Activated naive CD4-positive, alpha-beta T cell treated with anti-CD3 and anti-CD28 coated beads, Interleukin-2, amount 10 ng/mL, durations not matched to agents 7 days and 5 days (primary cell): ENCODE measurements at places on chromosomes 2 and 18.

GRCh38 chr2:30914456-30914855, 107.2 kb upstream of the CAPN13 start:
- DNase-seq, result no peak

GRCh38 chr2:150228936-150229335, 258.5 kb downstream of the RND3 start:
- DNase-seq, result no peak

- DNase-seq, result no peak
These were observed 154.3 kb downstream of the RNF152 start for GRCh38 chr18:61738488-61738887.

GRCh38 chr18:22928339-22928738, 4.8 kb upstream of the RBBP8 start:
- no peak for DNase-seq

DNA sequence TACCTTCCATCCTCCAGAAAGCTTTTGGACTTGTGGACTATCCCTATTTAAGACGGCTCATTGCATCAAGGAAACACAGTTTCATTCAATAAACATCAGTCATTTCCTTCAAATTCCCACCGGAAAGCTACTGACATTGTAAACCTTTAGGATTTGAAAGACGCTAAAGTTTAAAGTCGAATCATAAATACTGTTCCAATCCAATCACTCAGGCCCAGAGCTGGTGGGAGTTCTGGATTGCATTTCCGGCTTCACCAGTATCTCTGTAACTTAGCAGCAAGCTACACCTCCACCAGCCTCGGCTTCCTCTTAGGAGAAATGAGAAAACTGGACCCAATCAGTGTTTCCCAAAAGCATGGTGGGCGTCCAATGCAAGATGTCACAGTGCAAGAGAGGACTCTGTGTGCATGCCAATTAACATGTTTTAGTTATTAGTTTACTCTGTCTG, 1.6 kb downstream of the WDFY1 start:
- DNase-seq, result no peak

DNA sequence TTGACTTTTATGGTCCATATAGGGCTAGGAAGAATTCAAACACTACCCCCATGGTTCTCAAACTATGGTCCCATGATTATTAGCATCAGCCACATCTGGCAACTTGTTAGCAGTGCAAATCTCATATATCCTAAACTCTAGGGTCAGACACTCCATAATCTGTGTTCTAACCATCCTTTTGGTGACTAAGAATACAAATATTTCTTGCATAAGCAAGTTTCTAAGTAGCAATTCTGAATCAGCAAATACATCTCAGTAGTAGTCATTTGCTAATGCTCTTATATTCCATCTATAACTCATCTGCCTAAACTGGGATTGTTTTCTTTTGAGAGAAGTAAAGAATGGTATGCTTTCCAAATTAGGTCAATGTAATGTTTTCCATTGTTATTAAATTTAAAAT, 447.3 kb downstream of the TMX3 start:
- DNase-seq, result no peak

DNA sequence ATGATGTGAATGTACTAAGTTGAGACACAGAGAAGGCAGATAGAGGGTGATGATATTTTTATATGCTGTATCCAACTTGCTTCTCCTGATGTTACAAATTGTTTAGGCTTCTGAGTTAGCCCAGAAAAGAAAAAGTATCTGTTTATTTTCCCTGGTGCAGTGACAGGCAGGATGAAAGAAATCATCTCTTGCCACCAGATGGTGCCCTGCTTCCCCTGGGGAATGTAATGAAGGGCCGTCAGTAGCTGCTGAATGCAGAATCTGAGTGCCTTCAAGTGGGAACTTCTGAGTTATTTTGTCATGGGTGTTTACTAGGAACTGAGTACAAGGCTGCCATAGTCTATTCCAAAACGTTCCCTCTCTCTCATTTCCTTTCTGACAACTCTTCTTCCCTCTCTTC, 525.6 kb downstream of the MBD2 start:
- DNase-seq, result peak; percentile 20

DNA sequence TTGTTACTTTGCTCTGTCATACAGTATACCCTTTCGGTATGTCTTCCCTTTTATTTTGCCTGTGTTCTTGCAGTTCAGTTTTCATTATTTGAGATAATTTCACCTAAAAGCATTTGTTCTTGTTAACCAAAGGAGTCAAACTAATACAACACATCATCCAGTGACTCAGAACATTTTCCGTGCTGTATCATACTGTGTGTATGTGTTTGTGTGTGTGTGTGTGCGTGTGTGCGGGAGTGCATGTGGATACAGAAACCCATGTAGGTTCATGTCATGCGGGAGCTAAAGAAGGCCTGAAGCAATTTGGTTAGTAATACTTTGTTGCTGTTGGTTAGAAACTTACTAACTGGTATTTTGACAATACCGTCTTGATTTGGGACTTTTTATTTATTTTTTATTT, 60.0 kb downstream of the CEP192 start:
- no peak for DNase-seq

GRCh38 chr2:27860111-27860510, 30.1 kb downstream of the RBKS start:
- no peak for DNase-seq

GRCh38 chr2:55014962-55015939, 35.0 kb downstream of the RTN4 start:
- peak; percentile 60 for DNase-seq

DNA sequence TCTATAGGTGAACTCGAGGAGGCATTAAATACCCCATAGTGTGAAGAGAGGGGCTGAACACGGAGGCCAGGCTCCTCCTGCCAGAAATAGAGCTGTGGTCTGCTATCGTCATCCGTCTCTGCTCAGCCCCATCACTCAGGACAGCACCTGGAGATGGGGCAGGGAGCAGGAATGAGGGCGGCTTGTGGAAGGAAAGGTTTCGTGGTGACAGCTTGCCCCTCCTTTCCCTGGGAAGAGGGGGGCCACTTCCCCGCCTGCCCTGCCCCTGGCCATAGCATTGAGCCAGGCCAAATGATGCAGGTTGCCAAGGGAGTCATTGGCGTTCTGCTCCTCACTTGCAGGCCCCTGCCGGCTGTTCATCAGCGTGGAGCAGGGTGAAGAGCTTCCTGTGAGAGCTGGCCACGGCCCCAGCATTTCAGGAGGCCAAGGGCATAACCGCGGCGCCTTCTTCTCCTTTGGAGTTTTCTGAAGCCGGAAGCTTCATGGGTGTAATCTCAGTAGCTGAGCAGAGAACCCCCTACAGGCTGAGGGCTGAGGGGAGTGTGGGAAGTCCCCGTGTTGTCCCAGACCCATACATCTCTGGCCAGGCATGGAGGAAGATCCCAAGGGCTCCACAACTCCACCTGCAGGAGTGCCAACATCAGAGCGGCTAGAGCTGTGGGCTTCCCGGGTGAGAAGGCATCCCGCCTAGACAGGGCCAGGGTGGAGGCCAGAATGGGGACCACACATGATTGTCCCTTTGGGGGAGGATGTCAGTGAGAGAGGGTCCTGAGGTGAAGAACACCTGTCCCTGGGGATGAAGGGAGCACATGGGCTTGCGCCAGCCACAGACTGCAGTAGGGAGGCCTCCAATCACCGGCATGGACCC, 112.5 kb upstream of the GLI2 start:
- DNase-seq, result no peak

DNA sequence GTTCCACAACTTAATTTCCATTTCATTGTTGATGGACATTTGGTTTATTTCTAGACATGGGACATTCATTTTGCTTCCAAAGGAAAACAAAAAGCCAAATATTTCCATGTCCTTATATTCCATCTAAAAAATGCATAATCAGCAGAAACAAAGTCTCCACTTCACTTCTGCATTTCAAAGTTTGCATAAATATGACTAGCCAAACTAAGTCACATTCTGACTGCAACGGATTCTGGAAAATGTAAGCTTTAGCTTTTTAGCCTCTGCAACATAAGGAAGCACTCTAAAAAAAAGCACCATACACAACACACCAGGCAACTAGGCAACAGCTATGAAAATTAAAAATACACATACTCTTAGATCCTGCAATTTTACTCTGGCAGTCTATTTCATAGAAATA, 135.3 kb downstream of the ETAA1 start:
- DNase-seq, result no peak

DNA sequence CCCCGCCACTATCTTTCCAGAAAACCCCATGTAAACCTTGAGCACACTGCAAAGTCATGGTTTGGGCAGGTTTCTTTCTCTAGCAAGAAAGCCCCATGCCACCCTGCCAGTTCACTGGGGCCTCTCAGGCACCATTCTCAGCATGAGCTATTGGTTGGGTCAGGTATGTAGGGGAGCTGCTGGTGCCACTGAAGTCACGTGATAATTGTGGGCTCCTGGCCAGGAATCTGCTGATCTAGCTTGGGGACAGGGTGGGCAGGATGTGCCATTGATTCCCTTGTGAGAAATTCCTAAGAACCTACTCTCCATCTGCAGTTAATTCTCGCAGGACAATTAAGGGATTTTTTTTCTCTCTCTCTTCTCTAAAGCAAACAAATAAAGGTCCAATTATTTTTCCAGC, 26.5 kb upstream of the HNMT start:
- no peak for DNase-seq

GRCh38 chr2:38549851-38550250, 52.9 kb downstream of the HNRNPLL start:
- no peak for DNase-seq

DNA sequence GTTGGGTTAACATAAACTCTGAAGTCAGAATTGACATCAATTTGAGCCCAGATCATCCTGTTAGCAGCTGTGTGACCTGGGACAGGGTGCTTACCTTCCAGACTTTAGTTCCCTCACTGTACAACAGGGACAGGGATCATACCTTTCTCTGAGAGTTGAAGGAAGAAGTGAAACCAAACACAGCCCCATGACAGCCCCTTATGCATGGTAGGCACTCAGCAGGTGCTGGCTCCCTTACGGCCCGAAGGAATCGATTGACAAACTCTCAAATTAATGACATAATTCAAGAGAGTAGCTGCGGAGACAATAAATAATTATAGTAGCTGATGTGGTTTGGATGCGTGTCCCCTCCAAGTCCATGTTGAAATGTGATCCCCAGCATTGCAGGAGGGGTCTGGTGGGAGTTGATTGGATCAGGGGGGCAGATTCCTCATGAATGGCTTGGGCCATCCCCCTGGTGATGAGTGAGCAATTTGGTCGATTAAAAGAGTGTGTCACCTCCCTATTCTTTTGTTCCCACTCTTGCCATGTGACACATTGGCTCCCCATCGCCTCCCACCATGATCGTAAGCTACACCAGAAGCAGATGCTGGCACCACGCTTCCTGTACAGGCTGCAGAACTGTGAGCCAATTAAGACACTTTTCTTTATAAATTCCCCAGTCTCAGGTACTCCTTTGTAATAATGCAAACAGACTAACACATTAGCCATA, 72.4 kb downstream of the ODC1 start:
- no peak for DNase-seq

GRCh38 chr2:10405448-10405847, 42.7 kb downstream of the ODC1 start:
- no peak for DNase-seq

DNA sequence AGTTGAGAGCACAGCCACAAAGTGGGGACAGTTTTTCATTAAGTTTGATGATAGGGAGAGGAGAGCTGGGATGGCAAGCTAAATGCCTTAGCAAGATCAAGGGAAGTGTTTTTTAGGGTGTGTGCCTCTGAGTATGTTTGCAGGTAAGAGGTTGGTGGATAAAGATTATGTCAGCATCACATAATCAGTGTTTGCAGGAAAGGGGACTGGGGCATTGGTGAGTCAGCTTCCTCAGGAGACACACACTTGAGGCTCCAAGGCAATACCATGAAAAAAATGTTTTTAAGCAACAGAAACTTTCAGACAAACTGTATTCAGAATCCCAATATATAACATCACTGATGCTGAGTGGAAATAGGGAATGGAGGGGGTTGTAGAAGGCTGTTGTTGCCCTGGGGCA, 25.4 kb upstream of the DTNB start:
- DNase-seq, result no peak

DNA sequence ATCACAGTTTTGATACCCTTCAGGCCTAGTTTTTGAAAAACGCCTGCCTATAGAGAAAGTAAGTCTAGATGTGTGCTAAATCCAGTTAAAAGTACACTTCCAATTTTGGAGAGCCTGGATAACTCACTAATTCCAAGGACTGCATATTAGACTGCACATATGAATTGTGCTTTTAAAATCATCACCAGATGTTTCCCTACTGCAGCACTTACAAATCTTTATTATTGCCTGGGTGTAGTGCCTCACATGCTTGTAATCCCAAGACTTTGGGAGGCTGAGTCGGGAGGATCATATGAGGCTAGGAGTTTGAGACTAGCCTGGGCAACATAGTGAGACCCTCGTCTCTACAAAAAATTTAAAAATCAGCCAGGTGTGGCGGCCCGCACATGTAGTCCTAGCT, 35.9 kb upstream of the HTR2B start:
- no peak for DNase-seq

DNA sequence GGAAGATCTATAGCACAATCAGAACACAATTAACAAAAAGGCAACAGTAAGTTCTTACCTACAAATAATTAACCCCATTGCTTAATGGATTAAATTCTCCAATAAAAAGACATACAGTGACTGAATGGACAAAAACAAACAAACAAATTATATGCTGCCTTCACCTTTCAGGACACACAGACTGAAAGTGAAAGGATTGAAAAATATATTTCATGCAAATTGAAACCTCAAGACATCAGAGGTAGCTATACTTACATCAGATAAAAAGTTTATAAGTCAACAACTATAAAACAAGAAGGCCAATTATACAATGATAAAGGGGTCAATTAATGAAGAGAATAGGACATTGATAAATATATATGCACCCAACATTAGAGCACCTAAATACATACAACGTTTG, 741.2 kb upstream of the FAM98A start:
- no peak for DNase-seq

DNA sequence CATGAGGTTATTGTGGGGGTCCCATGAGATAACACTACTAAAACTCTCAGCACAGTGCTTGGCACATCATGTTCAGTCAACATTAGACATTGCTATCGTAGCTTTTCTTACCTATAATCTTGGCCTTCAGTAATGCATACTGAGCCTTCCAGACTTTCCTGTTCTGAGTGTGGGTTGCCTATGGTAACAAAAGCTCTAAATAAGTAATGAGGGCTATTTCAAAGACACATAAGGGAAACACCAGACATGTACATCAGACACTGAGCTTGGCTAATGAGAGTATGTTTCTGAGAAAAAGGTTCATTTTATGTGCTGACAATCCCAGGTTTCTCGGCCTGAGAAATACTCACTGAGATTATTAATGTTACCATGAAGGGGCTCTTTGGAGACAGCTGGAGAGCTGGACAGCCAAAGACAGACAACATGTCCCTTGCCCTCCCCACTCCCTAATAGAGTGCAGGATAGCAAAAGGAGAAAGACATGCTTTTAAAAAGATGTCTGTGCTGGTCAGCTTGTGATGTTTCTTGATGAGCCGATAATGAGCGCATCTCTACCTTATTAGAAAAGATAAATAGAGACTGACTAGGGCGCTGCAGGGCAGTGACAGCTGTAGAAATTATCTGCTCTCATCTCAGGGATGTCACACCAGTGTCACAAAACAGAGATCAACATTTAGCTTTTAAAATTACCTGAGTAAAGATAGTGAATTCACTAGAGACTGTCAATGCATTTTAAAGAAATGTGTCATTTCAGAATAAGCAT, 25.4 kb downstream of the POLE4 start:
- DNase-seq, result no peak
